GM06990 (cell line): ENCODE measurements at places on chromosomes 6 and 20.

- peak; percentile 24 for DNase-seq
Measured at GRCh38 chr6:35569011-35569461, 56.3 kb upstream of the TULP1 start.

DNA sequence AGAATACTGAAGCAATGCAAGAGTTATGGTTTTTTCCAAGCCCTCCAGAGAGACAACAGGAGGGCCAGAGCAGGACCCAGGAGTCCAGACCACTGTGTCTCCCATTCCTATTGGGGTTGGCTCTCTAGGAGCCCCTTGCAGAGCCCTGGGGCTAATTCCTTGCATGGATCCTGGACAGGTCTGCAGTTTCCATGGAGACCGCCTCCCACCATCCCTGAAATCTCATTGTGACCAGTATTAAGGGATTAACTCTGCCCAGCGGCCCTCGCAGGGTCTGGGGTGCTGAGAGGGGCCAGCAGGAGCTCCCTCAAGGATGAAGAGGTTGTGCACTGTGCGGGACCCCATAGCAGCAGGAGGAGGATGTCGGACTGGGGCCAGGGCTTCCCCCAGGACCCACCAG, 34.8 kb downstream of the HNF4A start:
- DNase-seq, result no peak

DNA sequence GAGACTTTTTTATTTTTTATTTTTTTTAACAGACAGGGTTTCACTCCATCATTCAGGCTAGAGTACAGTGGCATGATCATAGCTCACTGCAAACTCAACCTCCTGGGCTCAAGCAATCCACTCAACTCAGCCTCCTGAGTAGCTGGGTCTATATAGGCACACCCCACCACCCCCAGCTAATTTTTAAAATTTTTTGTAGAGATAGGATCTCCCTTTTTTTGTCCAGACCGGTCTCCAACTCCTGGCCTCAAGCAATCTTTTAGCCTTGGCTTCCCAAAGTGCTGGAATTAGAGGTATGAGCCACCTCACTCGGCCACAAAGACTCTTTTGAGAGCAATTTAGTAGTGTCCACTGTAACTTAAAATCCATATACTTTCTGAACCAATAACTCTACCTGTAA, 103.3 kb upstream of the DST start:
- no peak for DNase-seq

- no peak for DNase-seq
Measured at GRCh38 chr6:113144117-113144516, 713.0 kb upstream of the MARCKS start.

GRCh38 chr20:49431329-49431728, 51.1 kb downstream of the KCNB1 start:
- DNase-seq, result no peak

DNA sequence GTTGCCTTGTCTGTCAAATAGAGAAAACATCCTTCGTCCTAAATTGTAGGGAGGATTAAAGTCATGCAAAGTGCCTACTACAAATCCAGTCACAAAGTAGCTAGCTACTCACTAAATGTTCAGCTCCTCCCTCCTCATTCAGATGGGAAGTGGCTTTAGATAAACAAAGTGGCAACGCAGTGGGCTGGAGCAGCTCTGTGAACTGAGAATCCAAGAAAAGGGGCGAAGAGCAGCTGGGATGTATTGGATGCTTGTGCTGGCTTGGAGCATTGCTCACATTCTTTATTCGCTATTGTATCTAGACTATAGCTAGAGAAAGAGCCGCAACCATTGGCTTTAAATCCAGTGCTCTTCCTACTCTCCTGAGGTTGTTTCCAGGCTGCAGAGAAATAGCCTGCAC, 10.3 kb downstream of the MOG start:
- DNase-seq, result no peak

DNA sequence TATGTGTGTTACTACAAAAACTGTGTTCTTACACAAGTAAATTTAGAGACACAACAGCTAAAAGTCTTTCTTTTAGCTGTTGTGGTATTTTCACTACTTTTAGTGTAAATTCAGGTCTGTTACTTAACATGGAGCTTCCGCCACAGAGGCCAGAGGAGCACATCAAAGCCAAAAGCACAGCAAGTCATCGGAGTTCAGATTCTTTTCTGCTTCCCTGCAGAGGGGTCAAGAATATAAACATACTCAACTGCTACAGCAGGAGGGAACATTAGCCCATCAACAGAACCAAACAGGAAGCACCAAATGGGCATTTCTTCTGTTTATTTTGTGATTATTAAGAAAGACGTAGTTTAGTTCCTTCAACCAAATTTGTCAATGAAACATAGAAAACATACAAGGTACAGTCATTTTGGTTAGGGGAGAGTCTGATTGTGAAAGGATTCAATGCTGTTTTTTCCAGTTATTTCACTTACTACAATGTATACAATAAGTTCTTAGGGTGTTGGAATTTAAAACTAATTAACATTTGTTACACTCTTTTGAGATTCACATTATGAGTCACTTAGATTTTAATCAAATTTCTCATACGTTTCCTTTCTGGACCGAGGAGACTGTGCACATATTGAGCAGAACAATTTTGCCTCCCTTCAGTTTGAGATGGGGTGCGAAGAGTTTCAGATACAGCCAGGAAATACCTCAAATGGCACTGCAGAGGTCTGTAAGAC, 42.8 kb upstream of the DSE start:
- no peak for DNase-seq

DNA sequence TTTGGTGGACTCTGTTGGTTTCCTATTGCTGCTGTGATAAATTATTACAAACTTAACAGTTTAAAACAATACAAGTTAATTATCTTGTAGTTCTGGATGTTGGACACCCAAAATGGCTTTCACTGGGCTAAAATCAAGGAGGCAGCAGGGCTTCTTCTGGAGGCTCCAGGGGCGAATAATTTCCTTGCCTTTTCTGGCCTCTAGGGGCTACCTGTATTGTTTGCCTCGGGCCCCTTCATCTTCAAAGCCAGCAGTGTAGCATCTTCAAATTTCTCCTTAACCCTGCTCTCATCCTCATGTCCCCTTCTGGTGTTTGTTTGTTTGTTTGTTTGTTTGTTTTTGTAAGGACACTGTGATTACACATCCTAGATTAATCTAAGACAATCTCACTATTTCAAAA, 60.5 kb upstream of the ANKEF1 start:
- no peak for DNase-seq
